Hepatocyte (in vitro differentiated cells): ENCODE measurements at places on chromosomes 5 and 9. TPM values are rescaled to one million over a fixed set of nuclear protein-coding genes. Genes with fewer than 3 reads are reported as not detected.
A peak's percentile ranks its signal among the peaks of the same experiment; 100 is the strongest.

- no peak overlapping the region for H3K27ac ChIP-seq
- H3K4me3 ChIP-seq = no peak overlapping the region
- DNase-seq = no peak
- no peaks in the 10 kb centered on the region for H3K27me3 ChIP-seq
- H3K36me3 ChIP-seq = no peaks in the 10 kb centered on the region
Observed at GRCh38 chr5:112385566-112385965, 33.5 kb downstream of the EPB41L4A start.

Gene NUTM2G
- total RNA-seq = 0.13 and 0.32 TPM in 2 replicates

Gene TUSC1
- 7.5 and 11.2 TPM in 2 replicates for total RNA-seq

- H3K4me1 ChIP-seq = no peaks in the 10 kb centered on the region
- H3K36me3 ChIP-seq = no peaks in the 10 kb centered on the region
- H3K27ac ChIP-seq = no peak overlapping the region
- DNase-seq = no peak
- no peak overlapping the region for H3K4me3 ChIP-seq
Observed at GRCh38 chr5:14109041-14109747, 33.9 kb upstream of the TRIO start.

Gene HTR1A
- total RNA-seq = 0.20 and 0.57 TPM in 2 replicates

GRCh38 chr9:109316207-109316640 lies 4.6 kb downstream of the EPB41L4B start:
- H3K4me1 ChIP-seq = peaks cover 22% of the 10 kb centered on the region
- no peak overlapping the region for H3K4me3 ChIP-seq
- peak; percentile 39 for DNase-seq
- no peaks in the 10 kb centered on the region for H3K27me3 ChIP-seq
- no peak overlapping the region for H3K27ac ChIP-seq

Gene STK32A
- 2.3 and 3.1 TPM in 2 replicates for total RNA-seq

GRCh38 chr5:76384189-76384588 lies 18.9 kb upstream of the IQGAP2 start:
- H3K27ac ChIP-seq = no peak overlapping the region
- H3K4me3 ChIP-seq = no peak overlapping the region
- peaks cover 18% of the 10 kb centered on the region for H3K4me1 ChIP-seq
- no peaks in the 10 kb centered on the region for H3K27me3 ChIP-seq
- no peaks in the 10 kb centered on the region for H3K36me3 ChIP-seq

DNA sequence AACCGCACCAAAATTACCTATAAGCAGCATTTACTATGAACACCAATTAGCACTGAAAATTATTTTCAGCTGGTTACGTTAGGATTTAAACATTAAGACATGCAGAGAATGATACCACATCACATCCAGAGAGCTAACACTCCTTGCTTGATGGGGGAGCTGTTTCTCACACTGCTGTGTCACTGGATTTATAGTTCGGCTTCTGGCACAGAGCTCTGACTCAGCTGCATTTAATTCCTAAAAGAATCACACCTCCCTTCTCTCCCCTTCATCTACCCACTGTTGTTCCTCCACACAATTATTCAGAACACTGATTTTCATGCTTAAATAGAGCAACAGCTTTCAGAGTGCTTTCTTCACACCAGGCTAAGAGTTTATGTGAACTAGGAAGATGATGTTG lies 82.6 kb upstream of the SV2C start:
- no peak for DNase-seq
- H3K27ac ChIP-seq = no peak overlapping the region
- no peak overlapping the region for H3K4me3 ChIP-seq
- no peaks in the 10 kb centered on the region for H3K27me3 ChIP-seq
- H3K4me1 ChIP-seq = no peaks in the 10 kb centered on the region
- H3K36me3 ChIP-seq = no peaks in the 10 kb centered on the region
